ENCODE measurements at places on chromosomes 2 and 18.

DNA sequence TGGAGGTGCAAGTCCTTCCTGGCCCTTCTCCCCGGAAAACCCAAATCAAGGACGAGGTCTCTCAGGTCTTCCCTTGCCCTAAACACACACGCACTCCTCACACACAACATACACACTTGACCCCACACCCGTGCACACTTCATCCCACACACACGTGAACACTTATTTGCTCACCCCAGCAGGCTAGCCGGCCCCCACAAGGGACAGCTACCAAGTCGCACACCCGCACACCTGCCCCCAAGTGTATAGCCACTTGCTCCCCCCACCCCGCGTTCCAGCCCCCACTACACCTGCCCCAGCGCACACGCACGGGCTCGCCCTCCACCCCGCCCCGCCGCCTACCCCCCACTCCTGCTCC is 359 bp downstream of the TGFBRAP1 start:
- DNase-seq = no peak

GRCh38 chr2:84959566-84960506 is 11.1 kb upstream of the KCMF1 start:
- DNase-seq = no peak

- DNase-seq = no peak
These were observed 1.4 kb upstream of the MYCN start for GRCh38 chr2:15938803-15939555.

GRCh38 chr18:54802178-54802577 is 26.1 kb upstream of the RAB27B start:
- DNase-seq = no peak

DNA sequence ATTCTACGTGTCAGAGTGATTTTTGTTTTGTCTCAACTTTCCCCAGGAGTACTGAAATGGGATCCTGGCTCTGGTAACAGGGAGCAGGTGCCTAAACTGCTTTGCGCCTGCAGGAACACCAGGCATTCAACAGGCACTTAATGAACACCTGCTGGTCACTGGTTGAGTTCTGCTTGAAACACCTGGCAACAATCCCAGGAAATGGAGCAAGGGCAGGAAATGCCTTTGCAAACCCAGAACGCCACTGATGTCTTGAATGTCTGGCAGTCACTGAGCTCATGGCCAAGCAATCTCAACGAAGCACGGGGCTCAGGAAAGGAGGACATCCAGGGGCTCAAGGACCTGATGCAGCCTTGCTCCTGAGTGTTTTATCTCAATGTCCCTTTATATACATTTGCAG is 360.0 kb upstream of the RAB6C start:
- no peak for DNase-seq

GRCh38 chr2:182377467-182377866 is 49.4 kb downstream of the PDE1A start:
- DNase-seq = no peak

DNA sequence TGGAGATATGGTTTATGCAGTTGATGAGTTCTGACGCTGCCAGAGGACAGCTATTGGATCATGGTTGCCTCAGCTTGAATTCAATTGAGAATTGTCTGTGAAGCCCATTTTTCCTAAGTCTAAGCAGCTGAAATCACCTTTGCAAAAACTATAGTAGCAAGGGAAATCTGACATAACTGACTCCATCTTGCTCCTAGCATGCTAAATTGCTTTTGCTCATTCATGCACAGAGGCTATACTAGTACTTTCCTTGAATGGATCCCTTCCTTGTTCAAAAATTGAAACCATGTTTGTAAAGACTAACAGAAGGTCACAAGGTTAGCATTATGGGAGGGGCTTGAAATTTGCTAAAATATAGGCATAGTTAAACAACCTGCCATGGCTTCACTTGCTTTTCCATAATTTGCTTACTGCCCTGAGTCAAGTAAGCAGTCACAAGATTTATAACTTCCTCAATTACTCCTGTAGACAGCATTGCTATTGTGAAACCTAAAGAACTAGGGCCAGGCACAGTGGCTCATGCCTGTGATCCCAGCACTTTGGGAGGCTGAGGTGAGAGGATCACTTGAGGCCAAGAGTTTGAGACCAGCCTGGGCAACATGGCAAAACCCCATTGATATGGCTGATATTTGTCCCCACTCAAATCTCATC is 41.2 kb downstream of the CHRNA1 start:
- no peak for DNase-seq

DNA sequence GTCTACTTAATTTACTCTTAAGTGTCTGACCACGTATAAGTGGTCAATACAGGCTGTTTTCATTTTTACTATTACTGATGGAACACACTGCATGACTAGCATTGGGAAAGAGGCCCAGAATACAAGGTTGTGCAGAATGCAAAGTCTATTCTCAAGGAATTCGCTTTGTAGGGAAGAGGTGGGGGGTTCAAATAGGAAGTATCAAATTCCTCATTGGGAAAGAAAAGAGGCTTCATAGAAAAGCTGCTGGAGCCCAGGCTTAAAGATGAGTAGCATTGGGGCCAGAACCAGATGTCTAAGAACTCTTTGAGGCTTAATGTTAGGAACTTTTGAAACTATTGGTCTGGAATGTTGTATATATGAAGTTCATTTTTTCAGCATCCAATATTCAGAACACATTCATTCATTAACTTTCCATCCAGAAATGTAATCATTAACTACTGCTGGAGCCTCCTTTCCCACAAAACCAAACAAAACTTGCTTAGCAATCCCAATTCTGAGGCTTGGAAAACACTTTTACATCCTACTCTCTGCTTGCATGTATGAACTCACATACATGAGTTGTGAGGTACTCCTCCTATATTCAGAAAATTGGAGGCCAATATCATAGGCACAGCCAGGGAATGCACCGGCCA is 994 bp upstream of the LRATD1 start:
- DNase-seq = no peak

DNA sequence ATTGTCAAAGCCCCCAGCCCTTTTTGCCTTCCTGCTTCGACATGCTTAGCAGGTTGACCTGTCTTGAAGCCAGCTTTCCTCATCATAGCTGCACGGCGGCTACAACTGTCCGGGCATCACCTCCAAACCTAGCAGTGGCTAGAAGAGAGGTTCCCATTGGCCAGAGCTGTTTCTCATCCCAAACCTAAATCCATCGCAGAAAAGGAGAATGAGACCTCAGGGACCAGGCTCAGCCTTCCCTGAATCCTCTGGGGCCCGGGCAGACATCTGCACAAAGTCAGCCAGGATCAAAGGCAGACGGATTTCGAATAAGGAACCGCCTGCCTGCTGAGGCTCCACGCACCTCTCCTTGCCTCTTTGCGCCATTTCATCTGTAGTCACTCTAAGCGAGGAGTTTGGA is 101.7 kb upstream of the SLC66A3 start:
- no peak for DNase-seq

GRCh38 chr2:219628235-219628985 is 980 bp downstream of the SLC4A3 start:
- no peak for DNase-seq

DNA sequence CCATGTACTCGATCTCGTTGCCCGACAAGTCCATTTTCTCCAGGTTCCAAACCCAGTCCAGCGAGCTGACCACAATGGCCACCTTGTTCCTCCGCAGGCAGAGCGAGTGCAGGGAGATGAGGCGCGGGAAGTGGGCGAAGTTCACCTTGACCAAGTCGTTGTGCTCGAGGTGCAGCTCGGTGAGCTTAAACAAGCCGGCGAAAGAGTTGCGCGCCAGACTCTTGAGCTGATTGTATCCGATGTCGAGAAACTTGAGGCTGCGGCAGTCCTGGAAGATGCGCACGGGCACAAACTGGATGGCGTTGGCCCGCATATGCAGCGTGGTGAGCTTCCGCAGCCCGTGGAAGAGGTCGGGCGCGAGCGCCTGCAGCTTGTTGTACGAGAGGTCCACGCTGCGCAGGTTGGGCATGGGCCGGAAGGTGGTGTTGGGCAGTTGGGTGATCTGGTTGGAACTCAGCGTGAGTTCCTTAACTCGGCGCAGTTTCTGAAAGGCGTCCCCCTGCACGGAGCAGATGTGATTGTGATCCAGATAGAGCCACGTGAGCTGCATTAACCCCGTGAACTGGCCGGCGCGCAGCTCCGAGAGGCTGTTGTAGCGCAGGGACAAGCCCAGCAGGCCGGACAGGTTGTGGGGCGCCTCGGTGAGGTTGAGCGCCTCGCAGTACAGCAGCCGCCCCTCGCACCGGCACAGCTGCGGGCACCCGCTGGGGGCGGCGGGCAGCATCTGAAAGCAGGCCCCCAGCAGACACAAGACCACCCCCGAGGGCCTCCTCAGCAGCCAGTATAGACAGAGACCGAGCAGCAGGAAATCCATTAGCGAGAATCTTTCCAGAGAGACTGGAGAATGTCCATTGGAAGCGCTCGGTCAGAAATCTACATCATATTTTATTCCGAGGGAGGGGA is 1.3 kb downstream of the LRRTM1 start:
- no peak for DNase-seq

DNA sequence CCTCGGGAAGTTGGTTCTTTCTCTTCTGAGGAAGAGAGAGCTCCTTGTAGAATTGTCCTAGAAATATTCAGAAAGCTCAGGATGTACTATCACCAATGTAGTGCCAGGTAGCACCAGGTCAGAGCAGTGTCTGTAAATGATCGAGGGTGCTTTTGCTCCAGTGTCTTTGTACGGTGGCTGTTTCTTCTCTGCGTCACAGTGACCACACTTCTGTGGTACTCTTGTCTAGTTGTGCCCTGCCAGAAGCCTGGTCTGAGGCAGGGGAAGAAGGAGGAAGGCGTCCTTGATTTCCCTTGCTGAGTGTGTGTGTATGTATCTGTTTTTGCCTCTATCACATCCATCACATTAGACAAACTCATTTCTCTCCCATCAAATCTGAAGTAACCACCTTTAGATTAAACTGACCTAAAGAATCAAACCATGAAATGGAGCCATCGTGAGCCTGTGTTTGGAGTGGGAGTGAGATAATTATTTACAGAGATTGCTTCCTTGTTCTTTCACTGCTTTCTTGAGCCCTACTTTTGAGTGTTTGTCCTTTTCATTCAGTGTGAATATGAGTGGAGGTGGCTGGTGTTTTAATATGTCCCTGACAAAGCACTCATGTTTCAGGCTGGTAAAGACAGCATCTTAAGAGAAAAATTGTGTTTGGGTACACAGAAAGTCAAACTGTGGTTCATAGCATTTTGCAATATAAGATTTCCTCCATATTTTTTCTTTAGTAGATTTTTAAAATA is 97.2 kb downstream of the ACOXL start:
- DNase-seq = no peak

DNA sequence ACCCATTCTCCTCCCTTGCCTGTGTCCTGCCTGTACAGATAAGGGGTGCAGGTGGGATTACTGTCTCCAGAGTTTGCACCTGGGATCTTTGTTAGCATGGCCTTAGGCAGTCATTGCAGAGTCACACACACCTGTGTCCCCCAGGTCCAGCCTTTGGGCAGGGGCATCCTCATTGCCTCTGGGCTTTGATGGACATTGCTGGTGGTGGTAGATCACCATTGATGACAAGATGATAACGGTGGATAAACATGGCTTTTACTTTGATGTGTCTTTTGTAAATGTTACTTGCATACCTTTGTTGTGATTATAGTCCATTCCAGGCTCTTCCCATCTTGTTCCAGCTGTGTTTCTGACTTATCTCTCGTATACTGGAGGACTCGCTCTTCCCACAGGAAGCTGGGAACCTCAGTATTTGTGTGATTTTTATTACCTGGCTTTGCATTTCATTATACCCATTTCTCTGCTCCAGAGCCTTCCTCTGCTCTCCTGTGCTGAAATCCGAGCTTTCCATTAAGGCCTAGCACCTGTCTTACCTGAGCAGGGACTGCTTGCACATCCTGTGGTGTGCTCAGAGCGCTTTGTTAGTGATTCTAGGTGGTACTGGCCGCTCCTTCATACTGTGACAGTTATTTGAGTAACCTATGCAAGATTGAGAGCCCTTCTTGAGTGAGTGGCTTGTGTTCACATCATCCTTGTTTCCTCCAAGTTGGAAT is 79.2 kb downstream of the PTPRM start:
- DNase-seq = no peak

- DNase-seq = no peak
These were observed 144.4 kb downstream of the MGAT5 start for GRCh38 chr2:134398300-134398699.

DNA sequence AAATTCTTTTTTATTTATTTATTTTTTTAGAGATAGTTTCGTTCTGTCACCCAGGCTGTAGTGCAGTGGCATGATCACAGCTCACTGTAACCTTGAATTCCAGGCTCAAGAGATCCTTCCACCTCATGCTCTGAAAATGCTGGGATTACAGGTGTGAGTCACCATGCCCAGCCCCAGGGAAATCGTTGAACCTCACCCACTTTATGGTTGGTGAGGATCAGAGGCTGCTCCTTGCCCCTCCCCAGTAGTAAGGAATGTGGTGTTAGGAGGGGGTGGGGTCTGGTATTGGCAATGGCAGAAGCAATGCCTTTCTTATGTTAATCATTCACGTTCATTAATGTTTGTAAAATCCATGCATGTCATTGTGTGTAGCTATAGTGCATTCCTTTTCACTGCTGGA is 161.9 kb downstream of the SUCLG1 start:
- DNase-seq = no peak

DNA sequence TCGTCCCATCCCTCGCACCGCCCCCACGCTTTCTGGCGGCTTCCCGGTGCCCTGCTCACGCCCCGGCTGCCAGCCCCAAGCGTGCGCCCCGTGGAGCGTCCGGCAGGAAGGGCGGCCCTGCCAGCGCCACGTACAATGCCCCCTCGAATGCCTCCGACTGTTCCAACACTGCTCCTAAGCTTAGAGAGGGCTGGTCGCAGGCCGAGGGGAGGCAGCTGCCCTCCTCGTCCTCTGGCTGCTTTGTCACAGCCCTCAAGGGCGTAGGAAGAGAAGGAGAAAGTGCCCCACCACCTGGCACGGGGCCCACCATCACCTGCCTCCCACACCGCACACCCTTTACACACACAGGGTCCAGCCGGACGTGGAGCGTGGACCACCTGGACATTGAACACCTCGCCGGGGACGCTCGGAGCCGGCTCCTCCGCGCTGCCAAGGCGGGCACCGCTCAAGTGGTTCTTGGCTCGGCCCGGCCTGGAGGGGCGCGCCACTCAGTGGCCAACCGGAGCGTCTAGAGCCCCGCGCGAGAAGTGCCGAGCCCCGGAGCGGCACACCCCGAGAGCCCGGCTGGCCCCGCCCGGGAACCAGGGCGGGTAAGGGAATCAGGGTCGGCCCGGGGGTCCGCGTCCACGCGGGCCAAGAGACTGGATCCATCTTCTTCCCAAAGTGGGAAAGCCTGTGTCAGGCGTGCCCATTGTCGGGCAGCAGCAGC is 830 bp downstream of the DNER start:
- no peak for DNase-seq

- DNase-seq = no peak
These were observed 76.8 kb downstream of the MAPRE2 start for GRCh38 chr18:35117951-35118411.

- no peak for DNase-seq
These were observed 290.8 kb upstream of the TANK start for GRCh38 chr2:160869411-160869810.

- DNase-seq = no peak
These were observed 188.6 kb upstream of the CDH19 start for GRCh38 chr18:66792466-66792865.

All from effector CD8-positive, alpha-beta T cell (primary cell).